ENCODE measurements at places on chromosomes 3 and 15.

DNA sequence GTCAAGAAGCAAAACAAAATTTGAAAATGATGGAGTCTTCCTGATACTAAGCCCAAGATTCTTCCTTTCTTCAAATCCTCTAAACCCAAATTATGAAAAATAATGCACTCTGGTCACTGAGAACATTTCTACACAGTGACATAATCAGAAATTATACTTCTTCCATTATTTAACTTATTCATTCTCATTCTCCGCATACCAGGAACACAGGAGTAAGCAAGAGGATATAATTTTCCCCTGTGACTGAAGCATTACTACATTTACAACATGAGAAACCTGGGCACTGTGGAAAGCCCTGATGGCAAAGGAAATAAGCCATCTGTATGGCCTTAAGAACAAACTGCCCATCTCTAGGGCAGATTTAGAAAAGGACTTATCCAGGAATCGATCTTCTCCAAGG, 47.0 kb downstream of the EXD1 start:
- DNase-seq = no peak

GRCh38 chr3:71211083-71211482, 372.4 kb downstream of the FOXP1 start:
- DNase-seq = no peak

- DNase-seq = no peak
Observed at GRCh38 chr3:27714692-27715453, 7.2 kb downstream of the EOMES start.

DNA sequence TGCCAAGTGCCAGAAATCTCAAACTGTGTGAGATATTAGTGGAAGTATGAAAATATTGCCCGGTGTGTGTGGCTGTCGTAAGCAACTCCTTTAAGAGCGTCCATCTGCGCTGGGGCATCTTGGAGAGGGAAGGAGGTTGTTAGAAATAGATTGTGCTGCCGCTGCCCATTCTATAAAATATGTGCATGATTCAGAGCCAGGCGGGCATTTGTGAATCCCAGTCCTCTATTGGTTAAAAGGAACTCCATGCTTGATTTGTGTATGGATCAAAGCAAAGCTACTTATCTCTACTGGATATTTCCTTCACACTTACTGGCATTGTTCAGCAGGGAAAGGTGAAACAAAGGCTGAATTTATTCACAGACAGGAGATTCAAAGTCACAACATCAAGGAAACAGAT, 89.6 kb upstream of the SNRK start:
- no peak for DNase-seq

DNA sequence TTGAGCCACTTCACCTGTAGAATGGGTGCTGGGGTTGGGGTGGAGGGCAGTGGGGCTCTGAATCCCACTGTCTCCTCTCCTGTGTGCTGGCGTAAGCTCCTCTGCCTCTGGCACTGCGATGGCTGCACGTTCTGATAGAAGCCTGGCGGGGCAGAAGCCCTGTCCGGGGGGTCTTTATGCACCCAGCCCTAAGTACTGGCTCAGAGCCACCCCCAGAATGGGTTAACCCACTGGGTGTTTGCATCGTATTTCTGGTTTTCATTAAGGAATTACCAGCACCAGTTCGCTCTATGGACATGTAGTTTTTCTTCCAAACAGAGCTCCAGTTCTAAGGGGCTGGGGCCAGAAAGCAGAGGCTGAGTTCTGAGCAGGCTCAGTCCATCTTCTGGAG, 37.7 kb upstream of the CDCP1 start:
- DNase-seq = no peak

DNA sequence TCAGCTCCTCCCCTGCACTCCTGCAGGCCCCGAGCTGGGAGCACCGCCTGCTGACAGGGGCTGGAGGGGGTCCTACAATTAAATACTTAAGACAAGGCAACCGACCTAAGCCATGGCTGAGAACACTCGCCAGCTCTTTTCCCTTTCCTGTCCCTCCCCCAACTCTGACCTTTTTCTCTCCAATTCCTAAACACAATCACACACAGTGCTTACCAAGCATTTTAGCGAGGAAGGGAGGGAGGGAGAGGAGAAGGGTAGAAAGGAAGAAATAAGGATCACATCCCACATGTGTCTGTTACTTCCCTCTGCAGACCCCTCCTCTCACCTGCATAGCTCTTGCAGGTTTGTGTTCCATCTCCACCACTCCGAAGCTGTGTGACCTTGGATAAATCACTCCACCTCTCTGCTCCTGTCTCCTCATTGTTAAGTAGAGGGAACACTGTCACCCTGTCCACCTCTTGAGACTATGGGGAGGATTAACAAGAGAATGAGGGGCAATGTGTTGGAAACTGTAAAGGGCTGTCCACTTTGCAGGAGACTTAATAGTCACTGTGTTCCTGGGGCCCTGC, 63.6 kb downstream of the CYP11A1 start:
- DNase-seq = no peak

DNA sequence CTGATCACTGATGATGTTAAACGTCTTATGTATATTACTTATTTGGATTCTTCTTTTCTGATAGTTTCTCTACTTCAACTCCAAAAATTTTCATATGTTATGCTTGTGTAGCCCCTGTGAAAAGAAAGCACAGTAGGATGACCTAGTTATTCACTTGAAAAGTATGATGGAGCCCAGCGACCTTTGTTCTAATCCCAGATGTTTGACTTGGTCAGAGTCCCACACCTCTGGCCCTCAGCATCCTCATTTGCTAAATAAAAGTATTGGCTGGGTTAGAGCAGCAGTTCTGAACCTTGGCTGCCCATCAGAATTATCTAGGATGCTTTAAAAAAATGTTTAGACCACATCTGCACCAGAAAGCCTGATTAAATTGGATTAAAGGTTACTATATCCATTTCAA, 173.7 kb downstream of the ATG7 start:
- no peak for DNase-seq

GRCh38 chr15:70625011-70625410, 138.3 kb downstream of the UACA start:
- DNase-seq = no peak

- DNase-seq = no peak
Observed at GRCh38 chr3:187039723-187040414, 99.4 kb downstream of the RPL39L start.

GRCh38 chr15:27081676-27082418, 110.9 kb downstream of the GABRG3 start:
- no peak for DNase-seq

DNA sequence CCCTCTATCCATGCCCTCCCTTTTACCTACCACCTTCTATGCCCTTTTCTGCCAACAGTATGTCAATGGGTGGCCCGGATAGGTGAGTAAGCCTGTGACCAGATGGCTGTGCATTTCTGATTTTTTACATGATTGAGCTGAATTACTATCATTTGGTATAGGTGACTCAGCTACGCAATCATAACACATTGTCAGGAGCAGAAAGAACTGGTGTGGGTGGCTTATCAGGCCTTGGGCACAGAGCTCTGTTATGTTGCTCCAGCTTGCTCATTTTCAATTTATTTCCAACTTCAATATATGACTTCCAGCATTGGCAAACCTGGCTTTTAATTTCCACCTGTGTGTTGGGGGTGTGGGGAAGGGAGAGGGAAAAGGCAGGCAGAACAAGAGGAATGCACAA, 86.6 kb upstream of the AGBL1 start:
- DNase-seq = no peak

GRCh38 chr15:100785181-100786138, 94.2 kb upstream of the ALDH1A3 start:
- no peak for DNase-seq
